ENCODE measurements at places on chromosomes 12 and 14.

DNA sequence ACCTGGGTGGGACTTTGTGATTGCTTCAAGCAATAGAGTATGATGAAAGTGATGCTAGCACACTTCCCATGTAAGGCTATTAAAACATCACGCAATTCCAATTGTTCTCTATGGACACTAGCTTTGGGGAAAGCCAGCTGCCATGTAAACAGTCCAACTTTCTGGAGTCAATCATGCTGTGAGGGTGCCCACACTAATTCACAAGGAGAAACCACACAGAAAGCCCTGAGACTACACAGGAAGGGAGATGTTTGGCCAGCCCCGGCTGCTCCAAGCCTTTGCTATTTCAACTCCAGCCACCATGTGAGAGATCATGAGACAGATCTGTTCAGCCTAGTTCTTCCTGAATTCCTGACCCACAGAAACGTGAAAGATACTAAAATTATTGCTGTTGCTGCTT is 96.3 kb downstream of the ST8SIA1 start:
- no peak for DNase-seq

- DNase-seq: no peak
Measured at GRCh38 chr12:3364226-3364625, 126.8 kb upstream of the PRMT8 start.

DNA sequence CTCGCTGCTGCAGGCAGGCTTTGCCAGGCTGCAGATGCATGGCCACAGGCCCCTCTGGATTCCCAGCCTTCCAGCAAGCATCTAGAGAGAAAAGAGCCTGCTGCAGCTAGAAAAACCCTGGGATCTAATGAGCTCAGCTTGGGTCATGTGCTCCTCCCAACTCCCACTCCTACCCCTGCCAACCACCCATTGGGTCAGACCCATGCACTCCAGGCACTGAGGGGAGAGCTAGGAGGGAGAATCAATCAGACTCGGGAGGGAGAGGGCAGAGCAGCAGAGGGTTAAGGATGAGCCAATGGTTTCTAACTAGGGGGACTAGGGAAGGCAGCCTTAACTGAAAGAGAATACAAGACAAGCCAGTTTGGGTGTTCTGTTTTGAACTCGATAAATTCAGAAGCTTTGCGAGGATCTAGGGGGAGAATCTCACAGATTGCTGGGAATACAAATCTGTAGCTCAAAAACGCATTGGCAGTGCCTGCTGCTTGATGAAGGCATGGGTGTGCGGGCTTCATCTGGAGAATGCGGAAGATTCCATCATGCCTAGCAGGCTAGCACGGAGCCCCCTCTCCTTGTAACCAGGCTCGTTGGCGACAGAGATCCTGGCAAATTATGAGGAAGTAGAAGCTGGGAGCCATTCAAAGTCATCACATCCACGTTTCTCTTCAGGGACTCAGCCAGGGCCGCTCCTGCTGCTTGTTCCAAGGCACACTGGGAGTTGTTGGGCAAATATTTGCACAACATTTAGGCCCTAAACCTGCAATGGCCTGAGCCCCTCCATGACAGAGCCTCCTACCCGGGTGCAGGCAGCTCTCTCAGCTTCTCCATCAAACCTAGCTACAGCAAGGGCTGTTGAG is 56.4 kb downstream of the VCPKMT start:
- DNase-seq: no peak

- no peak for DNase-seq
Measured at GRCh38 chr12:96237465-96238077, 43.4 kb downstream of the ELK3 start.

DNA sequence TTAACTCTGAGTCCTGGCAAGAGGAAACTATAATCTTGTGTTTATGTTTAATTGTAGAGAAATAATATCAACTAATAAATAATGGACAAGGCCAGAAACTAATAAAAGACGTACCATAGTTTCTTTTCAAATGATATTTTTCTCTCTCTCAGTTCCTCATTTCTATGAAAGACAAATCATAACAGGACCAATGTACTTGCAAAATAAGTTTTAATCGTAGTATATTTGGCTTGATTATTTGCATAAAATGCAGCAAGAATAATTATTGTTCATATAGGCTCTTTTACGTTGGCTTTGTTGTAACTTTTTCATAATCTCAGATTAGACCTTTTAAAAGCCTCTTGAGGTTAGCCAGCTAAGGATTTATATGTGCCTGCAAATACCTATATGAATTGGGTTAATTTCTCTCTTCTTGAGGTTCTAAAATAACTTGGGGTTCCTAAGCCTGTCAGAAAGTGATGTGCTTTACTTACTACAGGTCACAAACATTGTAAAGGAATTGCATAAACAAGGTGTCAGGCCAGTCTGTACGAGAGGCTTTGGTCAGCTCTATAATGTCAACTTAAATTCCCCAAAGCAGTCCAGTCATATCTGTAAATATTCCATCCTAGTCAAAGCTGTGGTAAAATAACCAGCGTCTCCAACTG is 152.8 kb upstream of the PTPRQ start:
- no peak for DNase-seq

- no peak for DNase-seq
Measured at GRCh38 chr12:3380200-3381043, 110.6 kb upstream of the PRMT8 start.

DNA sequence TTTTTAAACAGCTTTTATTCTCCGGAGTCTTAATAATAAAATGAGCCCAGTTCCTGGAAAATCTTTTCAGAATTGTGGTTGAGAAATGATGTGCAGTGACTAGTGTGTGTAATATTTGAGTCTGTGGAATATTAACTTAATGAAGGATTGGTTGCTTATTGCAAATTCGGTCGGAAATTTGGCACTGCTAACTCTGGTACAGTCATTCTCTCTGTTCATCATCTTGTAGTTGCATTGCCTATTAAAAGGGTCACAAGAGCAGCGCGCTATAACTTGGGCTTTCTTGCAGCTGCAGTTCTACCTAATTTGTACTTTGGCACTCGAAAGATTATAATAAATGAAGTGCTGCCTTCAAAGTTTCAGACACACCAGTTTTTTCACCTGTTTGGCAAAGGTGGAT is 146.0 kb downstream of the FLRT2 start:
- no peak for DNase-seq

GRCh38 chr12:92270521-92270920 is 124.9 kb upstream of the BTG1 start:
- no peak for DNase-seq

DNA sequence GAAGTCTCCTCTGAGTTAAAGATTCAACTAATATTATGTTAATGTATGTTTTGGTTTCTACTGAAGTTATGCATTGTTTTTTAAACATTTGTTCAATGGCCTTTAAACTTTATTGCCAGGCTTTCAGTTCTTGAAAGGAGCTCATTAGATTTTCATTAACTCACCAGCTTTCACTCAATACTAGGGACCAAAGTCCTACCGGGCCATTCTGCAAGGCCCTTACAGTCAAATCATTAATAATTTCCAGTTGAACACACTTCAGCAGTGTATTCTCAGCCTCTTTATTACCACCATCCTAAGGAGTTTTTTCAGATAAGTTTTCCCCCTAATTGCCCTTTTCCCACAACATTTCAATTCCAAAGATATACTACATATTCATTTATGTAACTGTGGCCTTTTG is 409.2 kb downstream of the DIO2 start:
- no peak for DNase-seq

- DNase-seq: no peak
Measured at GRCh38 chr12:93741659-93742109, 64.5 kb downstream of the CRADD start.

- DNase-seq: no peak
Measured at GRCh38 chr12:132583736-132584135, 26.6 kb downstream of the LRCOL1 start.

- DNase-seq: no peak
Measured at GRCh38 chr12:68633614-68634558, 23.2 kb downstream of the RAP1B start.

DNA sequence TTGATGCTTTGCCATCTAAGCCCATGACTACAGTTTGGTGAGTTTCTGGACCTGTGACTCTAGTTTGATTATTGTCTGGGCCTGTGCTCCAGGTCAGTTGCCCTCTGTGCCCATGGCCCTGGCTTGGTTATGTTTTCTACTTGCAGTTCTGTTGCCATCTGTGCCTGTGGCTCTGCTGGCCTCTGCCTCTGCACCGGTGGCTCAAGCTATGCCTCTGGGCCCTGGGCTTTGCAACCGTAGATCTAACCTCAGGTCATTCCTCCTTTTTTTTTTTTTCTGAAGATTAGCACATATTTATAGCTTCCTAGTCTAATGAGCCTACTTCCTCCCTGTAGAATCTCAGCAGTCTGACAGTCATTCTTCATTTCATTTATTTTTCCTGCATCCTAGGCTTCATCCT is 161.2 kb downstream of the CCDC91 start:
- DNase-seq: no peak

DNA sequence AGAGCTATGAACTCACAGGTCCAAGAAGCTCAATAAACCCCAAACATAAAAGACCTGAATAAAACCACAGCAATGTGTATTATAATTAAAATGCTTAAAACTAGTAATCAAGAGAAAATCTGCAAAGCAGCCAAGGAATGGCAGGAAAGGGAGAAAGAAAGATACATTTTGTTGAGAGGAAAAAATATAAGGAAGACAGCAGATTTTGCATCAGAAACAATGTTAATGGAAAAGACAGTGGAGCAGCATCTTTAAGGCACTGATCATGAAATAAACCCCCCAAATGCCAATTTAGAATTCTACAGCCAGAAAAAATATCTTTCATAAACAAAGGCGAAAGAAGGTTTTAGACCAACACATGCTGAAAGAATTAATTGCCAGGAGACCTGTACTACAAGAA is 39.3 kb downstream of the RAN start:
- no peak for DNase-seq

DNA sequence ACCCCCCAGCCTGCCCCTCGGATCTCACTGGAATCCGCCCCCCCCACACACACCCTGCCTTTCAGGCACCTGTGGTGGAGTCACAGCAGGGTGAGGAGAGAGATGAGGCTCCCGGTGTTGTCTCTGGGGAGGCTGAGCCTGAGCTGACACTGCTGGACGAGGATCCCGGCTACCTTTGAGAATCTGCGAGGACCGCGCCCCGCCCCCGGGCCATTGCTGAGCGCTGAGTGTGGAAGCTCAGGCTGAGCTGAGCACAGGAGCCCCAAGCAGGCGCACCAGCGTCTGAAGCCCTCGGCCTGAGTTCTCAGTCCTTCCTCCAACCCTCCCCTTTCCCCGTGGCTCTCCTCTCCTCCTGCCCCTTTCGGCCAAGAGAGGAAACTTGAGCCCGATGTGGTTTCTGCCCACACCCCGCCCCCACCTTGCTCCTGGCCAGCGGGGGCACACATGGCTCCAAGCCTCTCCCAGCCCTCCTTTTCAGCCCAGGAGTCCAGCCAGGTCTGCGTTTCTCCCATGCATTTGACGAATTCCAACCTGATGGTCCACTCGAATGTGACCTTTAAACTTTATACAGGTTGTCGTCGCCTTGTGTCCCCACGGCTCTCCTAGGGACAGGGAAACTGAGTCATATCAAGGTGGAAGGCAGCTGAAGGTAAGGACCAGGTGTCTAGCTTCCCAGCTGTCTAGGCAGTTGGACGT is at the start of gene NFE2:
NFE2 (minus strand) TSS at position 284 of the 696 bp plus-strand sequence. CDS start 5,767 bp downstream, outside the sequence.
- DNase-seq: peak; percentile 31

DNA sequence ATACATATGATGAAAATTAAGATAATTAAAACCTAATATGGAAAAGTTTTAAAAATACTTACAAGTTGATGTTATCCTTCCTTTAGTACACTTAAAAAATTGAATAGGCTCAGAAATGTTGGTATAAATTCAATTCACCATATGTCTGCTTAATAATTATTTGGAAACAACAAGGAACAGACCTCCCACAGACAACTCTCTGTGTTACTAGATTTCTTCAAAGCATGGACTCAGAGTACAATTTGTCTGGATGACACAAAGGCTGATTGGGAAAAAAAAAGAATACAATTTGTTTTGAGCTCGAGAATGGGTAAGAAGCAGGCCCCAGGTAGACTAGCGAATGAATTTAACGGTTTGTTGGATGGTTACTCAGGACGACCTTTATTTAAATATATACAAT is 48.9 kb upstream of the BTG1 start:
- no peak for DNase-seq

DNA sequence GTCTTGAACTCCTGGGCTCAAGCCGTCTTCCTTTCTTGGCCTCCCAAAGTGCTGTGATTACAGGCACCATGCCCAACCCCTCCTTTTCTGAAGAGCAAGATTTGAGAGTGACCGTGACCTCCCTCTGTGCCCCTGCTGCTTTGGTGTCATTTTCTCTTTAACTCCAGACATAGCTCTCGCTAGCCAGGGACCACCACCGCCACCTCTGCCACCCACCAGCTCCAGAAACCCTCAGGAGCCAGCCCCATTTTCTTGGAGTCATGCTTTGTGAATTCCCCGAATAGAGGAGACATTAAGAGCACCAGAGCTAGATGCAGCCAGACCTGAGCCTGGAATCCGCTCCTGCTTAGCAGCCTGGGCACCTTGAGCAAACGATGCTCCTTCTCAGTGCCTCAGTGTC is 18.2 kb downstream of the SDSL start:
- no peak for DNase-seq

DNA sequence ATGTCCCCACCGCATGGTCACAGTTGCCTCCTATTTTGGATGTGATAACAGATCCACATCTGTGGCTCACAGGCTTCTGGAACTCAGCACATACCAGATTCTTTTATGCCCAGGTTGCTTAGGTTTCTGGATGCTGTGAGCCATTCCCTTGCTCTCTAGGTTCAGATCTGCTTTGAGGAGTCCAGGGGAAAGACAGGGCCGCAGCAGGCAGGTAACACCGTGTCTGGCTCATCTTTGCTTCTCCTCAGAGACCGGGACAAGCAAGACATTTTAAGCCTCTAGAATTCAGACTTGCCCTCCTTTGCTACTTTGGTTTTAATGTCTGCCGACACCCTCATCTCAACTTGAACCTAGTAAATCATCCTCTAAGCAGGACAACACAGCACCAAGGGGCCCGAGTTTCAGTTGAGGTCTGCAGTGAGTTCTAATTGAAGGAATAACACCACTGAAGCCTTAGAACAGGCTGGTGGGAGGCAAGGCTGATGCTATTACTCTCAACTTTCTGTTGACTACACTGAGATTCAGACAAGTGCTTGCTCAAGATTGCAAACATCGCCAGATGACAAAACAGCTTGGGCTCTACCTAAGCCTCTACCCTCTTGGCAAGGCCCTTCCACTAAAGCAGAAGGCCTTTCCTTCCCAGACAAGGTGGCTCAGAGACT is 55.3 kb downstream of the MDM2 start:
- DNase-seq: no peak

DNA sequence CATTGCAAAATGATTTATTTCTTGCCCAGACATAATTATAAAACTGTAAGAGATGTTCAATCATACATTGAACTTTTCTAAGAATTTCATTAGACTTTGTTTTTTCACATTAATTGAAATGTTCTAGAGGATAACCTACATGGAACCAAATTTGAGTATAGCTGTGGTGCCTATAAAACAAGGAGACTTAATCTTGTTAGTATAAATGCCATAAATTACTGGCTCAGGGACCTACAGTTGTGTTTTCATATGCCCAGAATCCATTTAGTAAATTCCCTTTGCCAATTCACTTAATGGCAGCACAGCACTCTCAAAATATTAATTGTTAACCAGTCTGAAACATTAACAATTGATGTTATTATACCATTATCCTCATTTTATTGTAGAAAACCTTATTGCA is 488.5 kb downstream of the NELL2 start:
- DNase-seq: no peak

All from NCI-H187 (cell line).